ENCODE measurements at places on chromosomes 3 and 15. TPM values are rescaled to one million over a fixed set of nuclear protein-coding genes. Genes with fewer than 3 reads are reported as not detected.

GRCh38 chr15:90907838-90908507 is 4.9 kb downstream of the MAN2A2 start:
- DNase-seq: no peak

DNA sequence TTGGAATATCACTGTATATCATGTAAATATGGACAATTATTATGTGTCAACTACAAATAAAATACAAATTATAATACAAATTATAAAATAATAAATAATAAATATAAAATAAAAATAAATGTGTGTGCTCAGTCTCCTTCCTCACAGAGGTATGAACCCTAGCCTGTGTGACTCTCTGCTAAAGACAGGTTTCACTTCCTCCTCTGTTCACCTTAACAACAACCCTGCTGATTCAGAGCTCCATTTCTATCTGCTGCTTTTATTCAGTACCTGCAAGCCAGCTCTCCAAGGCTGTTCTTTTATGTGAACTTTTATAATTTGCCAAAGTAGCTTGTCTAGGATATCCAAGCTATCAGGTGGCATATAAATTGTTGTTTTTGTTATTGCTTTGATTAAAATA is 610.7 kb upstream of the GRM7 start:
- no peak for DNase-seq

DNA sequence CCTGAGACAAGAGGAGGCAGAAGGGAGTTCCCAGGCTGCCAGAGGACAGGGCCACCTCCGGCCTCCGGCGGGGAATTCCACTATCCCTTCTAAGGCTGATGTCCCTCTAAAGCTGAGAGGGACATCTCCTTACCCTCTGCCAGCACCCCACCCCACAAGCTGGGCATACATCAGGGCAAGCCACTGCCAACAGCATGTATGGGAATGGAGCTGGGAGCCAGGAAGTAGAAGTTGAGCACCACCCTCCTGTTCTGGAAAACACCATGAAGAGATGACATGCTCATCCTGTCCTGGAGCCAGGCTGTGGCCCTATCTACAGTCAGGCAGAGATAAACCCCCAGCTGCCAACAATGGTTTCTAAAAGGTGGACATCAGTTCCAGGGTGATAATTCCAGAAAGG is 7.1 kb downstream of the PLCD1 start:
- DNase-seq: no peak

IL5RA gene
- not detected for total RNA-seq

IDH2 gene
- 136 TPM for total RNA-seq

GUCA1C gene
- total RNA-seq: not detected

TM4SF4 gene
- not detected for total RNA-seq
